HT1080 (cell line): ENCODE measurements at places on chromosomes 3 and 15. TPM values are rescaled to one million over a fixed set of nuclear protein-coding genes. Genes with fewer than 3 reads are reported as not detected.

DNA sequence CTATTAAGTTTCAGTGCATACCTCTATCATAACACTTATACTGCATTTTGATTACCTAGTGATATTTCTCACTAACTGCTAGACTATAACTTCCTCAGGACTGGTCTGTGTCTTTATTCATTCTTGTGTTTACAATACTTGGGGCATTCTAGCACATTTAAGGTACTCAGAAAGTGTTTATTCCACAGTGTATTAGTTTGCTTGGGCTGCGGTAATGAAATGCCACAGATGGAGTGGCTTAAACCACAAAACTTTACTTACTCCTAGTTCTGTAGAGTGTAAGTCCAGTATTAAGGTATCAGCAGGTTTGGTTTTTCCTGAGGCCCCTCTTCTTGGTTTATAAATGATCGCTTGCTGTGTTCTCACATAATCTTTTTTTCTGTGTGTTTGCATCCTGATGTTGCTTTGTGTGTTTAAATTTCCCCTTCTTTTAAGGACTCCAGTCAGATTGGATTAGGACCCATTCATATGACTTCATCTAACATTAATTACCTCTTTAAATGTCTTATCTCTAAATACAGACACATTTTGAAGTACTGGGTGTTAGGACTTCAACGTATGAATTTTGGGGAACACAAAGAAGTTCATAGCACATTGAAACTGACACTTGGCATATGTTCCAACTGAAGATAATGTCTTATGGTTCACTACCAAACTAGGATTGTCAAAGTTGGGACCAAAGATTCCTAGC lies 23.9 kb downstream of the RNF111 start:
- DNase-seq, result no peak

- DNase-seq, result peak; percentile 99
These were observed 76.0 kb downstream of the WWTR1 start for GRCh38 chr3:149581681-149582370.

DNA sequence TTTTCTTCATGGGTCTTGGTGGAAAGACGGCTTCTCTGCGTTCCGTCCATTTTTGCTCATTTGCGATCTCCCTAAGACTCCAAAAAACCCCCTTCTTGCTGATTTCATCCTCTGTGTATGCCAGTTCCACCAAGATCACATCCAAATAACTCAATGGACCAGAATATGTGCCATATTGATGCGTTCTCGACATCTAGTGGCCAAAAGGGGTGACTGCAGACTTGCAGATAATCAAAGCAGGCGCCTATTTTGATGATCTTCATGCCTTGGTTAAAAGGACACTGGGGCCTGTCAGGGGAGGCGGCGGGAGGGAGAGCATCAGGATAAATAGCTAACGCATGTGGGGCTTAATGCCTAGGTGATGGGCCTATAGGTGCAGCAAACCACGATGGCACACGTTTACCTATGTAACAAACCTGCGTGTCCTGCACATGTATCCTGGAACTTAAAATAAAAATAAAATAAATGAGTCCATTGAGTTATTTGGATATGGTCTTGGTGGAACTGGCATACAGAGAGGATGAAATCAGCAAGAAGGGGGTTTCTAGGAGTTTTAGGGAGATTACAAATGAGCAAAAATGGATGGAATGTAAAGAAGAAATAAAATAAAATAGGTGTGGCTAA lies 104.2 kb upstream of the RAD18 start:
- peak; percentile 41 for DNase-seq

GRCh38 chr3:53478921-53479664 lies 15.3 kb upstream of the CACNA1D start:
- DNase-seq, result no peak

DNA sequence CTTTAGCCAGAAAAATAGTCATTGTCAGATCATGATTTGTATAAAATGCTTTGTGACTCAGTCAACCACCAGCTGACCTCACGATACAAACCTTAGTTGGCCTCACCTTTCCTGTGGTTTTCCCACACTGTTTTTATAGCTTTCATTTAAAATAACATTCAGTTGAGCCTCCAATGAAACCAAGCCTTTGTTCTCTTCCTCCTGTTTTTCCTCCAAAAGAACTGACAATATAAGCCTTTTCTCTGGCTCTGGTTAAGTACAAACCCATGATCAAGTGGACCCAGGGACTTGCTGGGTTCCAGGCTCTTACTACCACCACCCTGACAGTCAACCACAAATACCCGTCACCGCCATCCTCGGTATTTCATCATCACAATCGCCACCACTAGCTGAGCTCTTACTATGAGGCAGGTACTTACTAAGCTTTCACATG lies 81.7 kb downstream of the TAMM41 start:
- DNase-seq, result peak; percentile 99

- DNase-seq, result no peak
These were observed 11.8 kb downstream of the AAGAB start for GRCh38 chr15:67242708-67243111.

Gene FETUB
- total RNA-seq, result 1.8 and 1.9 TPM in 2 replicates

DNA sequence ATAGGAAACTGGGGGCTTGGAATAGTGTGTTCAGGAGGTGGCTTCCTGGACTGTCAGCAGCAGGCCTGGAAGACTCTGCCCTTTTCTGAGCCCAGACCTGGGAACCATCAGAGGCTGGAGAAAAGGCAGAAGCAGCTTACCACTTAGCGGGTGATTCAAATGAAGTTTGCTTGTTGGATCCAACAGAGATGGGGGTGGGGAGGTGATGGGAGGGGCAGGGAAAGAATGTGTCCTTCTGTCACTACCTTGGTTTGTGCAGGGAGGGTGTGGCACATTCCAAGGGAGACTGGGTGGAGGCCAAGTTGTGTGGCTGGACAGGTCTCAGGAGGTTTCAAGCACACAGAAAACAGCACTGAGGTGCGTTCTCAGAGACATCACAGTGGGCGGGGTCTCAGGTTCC lies 58.8 kb downstream of the TRAK1 start:
- no peak for DNase-seq

Gene SLC12A1
- total RNA-seq, result not detected in 2 replicates

GRCh38 chr3:40886660-40887425 lies 312.5 kb upstream of the CTNNB1 start:
- DNase-seq, result no peak

- peak; percentile 72 for DNase-seq
These were observed 4.9 kb downstream of the EPB42 start for GRCh38 chr15:43215961-43216360.

DNA sequence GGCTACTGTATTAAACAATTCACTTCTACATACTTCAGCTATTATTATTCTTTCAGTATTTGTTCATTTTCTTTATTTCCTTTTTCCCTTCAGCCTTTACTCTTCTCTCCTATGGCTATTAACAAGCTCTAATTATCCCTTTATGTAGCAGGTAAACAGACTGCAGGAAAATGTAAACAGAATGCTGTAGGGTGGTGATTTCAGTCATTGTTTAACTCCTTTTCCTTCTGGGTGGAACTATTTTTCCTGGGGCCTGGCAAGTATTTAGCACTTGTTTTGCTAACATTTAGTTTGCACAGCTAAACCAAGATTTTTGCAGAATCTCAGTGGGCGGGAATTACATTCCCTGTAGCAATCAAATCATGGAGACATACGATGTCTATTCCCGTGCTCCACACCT lies 14.4 kb downstream of the RARB start:
- DNase-seq, result no peak

- peak; percentile 47 for DNase-seq
These were observed 795 bp upstream of the SCAANT1 start for GRCh38 chr3:63912768-63913588.

DNA sequence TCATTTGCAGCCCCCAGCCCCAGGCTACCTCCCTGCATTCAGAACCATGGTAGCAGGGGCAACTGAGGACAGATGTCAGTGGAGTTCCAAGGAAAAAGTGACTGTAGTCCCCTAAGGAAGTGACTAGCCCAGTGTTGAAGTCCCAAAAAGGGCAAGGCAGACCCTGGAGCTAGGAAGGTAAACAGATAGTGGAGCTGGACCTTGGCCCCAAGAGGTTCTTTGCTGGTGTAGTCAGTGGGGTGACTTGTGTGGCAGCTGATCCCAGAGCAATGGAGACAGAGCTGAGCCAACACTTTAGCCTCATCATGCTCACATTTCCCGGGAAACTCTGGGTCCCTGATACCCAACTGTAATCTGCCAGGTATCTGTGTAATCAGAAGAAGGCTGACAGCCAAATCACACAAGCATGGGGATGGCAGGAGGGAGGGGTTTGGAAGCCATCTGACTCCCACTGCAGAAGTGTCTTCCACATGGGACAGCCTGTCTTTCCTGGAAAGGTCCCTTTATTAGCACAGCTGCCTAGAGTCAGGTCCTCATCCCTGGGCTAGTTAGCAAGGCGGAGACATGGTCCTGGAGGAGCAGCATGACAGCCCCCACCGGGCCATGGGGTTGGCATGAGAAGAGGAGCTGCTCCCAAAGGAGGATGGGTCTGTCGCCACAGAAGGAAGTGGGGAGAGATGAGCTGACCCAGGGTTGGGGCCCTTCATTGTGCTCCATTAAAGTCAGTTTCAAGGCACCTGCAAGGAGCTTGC lies 39.8 kb downstream of the PXYLP1 start:
- DNase-seq, result no peak

Gene ADCY5
- total RNA-seq, result 0.30 and 1.7 TPM in 2 replicates

- DNase-seq, result no peak
These were observed 397.6 kb upstream of the WNT5A start for GRCh38 chr3:55884491-55885285.

Gene ESYT3
- total RNA-seq, result 0.02 and 0.40 TPM in 2 replicates

Gene RBP2
- total RNA-seq, result not detected in 2 replicates

Gene PPP1R14D
- not detected in 2 replicates for total RNA-seq

GRCh38 chr3:154223519-154223918 lies 100.8 kb downstream of the DHX36 start:
- no peak for DNase-seq

DNA sequence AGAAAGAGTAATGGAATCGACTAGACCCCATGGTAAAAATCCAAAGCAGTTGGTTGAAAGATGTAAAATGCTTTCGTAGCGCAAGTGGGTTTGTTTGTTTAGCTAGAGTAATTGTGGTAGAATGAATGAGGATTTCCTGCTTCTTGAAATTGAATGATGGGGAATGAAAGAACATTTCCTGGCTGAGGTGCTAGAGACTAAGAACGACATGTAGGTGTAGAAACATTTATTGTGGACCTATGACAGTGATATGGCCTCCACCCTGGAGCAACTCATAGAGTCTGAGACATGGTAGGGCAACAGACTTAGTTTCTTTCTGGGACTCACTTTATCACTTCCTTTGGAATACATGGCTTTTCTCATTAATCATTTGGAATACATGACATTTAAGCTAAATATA lies 467.6 kb upstream of the CFAP20DC start:
- DNase-seq, result no peak

DNA sequence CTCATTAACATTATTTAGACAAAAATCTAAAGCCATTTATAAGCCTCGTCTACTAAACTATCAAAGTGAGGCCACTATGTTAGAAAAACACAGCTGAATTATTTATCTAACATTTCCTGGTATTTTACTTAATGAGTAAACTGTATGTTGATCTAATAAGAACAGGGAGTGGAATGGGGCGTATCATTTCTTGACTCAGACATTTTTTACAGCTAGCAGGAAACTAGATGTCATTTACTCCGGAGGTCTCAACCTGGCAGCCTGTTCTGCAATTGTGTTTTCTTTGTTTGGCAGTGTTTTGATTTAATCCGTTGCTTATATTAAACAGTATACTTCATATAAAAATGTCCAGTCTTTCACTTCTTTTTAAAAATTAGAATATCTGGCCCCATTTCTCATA lies 79.1 kb upstream of the ABI3BP start:
- no peak for DNase-seq

DNA sequence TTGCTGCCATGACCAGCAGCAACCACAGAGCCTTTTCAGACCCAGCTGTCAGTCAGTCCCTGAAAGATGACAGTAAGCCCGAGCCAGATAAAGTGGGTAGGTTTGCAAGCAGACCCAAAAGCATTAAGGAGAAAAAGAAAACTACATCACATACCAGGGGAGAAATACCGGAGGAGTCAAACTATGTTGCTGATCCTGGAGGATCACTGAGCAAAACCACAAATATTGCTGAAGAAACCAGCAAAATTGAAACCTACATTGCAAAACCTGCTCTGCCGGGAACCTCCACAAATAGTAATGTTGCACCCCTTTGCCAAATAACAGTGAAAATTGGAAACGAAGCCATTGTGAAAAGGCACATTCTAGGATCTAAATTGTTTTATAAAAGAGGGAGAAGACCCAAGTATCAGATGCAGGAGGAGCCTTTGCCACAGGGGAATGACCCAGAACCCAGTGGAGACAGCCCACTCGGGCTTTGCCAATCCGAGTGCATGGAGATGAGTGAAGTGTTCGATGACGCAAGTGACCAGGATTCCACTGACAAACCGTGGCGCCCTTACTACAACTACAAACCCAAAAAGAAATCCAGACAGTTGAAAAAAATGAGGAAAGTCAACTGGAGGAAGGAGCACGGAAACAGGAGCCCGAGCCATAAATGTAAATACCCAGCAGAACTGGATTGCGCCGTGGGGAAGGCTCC lies 42.1 kb upstream of the RASA2 start:
- DNase-seq, result no peak

DNA sequence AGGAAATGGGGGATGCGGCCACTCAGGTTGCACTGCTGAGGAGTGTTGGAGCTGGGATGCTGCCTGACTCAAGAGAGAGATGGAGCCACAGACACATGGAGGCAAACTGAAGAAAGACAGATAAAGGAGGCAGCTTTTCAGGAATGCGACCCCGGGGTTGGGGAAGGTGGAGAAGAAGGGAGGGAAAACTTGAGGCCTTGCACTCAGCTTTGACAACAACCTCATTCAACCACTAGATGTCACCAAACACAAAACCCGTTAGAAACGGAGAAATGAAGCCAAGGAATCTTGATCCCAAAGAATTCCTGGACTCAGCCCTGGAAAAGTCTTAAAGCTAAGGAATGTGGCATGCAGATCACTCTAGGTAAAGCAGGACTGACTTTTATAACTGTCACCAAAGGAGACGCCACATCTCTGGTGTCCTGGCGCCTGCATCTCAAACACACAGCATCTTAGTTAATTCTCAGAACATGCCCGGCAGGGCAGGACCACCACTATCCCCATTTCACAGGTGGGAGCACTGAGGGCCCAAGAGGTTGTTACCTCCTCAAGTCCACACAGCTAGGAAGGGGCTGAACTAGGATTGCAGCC lies 59.6 kb upstream of the LMCD1 start:
- peak; percentile 71 for DNase-seq

DNA sequence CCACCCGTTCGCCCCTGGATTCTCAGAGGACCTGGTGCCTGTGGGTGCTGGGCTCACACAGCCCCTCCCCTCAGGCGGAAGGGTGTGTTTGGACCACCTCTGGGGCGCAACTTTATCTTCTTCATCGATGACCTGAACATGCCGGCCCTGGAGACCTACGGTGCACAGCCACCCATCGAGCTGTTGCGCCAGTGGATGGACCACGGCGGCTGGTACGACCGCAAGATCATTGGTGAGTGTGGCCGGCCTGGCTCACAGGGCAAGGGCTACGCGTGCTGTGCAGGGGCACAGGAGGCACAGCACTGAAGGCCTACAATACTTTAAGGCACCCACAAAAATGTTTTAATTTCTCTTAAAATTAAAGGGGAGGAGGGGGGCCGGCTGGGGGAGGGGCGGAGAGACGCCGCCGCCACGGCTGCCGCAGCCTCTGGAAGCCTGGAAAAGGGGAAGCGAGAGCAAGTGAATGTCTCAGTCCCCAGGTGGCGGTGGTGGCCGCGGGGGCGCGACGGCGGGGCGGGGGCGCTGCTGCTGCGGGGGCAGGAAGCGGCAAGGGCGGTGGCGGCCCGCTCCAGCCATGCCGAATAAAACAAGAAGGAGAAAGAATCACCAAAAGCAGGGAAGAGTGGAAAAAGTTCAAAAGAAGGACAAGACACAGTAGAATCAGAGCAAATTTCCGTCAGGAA lies 56.8 kb downstream of the DNAH1 start:
- DNase-seq, result no peak

Gene CMTM8
- 3.2 and 10.4 TPM in 2 replicates for total RNA-seq

- DNase-seq, result no peak
These were observed 64.4 kb downstream of the GTPBP8 start for GRCh38 chr3:113055201-113055600.

Gene RASGRP1
- total RNA-seq, result 0.13 and 0.53 TPM in 2 replicates

Gene GAP43
- 1.00 and 2.3 TPM in 2 replicates for total RNA-seq
